ENCODE measurements at places on chromosomes 7 and 10.

DNA sequence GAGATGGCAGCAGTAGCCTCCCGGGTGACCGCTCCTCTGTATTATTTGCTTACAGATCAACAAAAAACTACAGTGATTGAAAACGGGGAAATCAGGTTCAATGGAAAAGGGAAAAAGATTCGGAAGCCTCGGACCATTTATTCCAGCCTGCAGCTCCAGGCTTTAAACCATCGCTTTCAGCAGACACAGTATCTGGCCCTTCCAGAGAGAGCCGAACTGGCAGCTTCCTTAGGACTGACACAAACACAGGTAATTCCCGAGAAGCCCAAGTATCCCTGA, 2.2 kb downstream of the DLX6 start:
- no peak for DNase-seq

DNA sequence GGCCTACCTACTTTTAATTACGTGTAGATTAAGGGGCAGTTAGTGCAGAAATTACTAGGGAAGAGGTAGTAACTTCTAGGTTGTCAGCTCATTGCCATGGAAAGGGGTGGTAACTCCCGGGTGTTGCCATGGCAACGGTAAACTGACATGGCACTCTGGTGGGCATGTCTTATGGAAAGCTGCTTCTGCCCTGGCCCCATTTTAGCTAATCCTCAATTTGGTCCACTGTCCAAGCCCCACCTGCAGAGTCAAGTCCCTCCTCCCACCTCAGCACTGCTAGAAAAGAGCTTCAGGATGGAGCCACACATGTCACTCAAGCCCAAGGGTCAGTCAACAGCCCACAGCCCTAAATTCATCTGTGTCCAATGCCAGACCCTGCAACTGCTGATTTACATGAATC, 7.5 kb upstream of the ZKSCAN1 start:
- no peak for DNase-seq

DNA sequence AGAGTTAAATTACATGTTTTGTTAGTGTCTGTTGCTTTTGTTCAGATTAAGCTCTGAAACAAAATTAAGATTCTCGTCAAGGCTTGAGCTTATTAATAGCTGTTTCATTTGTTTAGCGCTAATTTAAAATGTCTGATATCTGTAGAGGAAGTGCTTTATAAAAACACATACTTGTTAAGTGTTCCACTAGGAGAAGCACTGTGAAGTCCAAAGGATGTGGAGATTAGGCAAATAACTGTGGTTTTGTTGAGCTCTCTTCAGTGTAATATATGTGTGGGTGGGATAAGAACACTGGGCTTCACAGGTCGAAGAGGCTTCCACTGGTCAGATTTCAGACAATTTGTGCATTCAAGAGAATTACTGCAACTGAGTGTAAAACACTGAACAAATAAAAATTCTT, 242.0 kb downstream of the AUTS2 start:
- no peak for DNase-seq

- DNase-seq, result no peak
These were observed 180.6 kb upstream of the CHRM2 start for GRCh38 chr7:136687693-136688322.

DNA sequence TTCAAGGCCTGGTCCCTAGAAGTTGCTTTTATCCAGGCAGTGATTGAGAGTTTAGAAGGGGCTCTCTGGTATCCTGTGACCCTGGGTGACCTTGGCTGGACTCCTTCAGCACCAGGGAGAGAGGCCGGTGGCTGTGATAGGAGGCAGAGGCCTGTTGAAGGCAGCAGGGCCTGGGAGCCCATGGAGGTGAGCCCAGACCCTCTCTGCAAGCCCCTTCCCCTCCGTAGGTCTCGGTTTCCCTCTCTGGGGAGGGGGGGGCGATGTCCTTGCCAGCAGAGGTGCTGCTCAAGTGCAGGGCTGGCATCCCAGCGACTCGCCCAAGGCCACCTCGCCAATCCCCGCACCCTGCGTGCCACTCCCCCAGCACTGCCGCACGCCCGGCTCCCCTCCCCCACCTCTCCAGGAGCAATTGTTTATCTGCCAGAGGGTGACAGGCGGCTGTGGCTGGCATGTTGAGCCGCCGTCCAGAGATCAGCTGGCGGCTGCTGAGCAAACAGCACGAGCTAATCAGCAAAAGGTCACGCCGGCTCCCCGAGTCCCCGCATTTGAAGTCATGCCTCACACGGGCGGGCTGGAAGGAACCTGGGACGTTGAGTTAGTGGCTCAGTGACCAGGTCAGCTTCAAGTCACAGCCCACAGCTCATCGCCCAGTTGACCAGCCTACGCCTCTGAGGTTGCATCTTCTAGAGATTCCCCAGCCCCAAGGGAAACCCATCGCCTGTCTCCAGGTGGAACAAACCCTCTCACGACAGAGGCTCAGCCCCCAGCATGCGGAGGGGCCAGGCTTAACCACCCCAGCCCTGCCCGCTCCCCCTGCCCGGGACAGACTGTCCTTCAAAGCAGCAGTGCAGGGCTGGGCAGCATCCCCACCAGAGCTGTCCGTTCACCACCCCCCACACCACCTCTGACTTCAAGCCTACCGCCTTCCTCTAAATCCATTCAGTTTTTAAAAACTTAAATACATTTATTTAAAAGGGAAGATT, 43.7 kb downstream of the ELFN1 start:
- DNase-seq, result peak; percentile 77

DNA sequence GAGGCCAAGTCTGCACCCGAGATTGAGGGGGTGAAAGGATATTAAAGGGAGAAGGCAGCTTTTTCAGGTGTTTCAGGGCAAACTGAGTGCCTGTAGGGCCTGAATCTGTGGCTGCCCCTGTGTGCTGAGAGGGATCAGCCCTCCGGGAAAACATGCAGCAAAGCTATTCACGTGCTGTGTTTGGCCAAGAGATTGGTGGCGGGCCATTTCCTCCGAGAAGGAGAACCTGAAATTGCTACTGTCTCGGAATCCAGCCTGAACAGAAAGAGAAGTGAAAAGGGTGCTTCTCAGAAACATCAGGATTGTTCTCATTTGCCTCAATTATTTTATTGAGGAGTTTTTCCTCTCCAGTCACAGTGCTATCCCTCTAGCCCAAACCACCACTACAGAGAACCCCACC, 16.0 kb downstream of the GIMAP5 start:
- no peak for DNase-seq

- DNase-seq, result peak; percentile 49
These were observed 567 bp downstream of the GTF2IRD1 start for GRCh38 chr7:74454021-74454924.

GRCh38 chr7:11424006-11424405, 408.0 kb downstream of the THSD7A start:
- no peak for DNase-seq

DNA sequence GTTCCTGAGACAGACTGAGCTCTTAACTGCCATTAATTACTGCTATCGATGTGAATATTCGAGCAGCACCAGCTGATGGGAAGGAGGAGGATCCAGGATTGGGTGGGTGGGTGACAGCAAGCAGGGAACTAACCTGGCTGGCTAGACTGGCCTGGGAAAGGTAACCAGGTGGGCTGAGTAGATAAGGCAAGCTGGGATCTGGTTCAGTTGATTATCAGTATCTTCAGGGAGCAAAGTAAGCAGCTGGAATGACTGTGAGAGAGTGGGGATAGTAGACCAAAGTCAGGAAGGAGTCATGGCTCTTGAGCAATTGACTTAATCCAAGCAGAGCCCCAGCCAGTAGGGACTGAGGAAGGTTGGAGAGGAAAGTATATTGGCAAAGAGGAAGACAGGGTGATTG, 46.9 kb upstream of the KMT2E start:
- no peak for DNase-seq

DNA sequence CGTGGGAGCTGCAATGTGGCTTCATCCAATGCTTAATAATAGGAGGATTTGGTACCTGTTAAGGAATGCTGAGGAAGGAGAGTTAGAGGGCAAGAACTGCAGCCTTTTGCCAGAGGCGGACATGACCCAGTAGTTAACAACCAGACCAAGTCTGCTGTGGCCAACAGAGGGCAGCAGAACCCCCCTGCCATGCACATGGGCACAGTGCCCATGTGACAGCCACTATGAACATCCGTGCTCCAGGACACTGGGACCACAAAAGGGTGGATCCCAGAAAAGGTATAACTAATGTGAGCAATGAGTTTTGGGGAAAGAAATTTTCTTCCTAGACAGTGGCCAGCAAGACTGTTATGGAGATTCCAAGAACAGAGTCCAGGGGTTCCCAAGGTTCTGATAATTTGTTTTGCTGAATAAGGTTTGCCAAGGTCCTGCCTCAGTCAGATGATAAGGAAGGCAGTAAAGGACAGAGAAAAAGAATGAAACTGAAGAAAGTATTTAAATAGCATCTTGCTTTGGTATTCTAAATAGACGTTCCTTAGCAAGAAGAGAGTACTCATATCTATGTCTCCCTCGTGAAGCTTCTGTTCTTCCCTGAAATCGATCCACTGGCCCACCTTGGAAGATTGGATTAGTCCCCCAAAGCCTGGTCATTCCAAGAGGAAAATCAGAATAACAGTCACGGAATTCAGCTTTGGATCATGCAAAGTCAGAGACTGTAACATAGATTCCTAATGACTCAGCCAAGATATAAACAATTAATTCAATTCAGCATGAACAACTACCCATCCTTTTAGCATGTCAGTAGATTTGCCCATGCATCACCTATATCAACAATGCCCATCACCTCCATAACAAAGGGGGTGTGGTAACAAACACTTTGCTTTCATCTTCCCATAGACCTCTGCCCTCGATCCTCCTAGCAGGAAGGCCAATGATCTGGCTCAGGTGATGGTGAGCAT, 56.0 kb downstream of the LGI1 start:
- peak; percentile 32 for DNase-seq

GRCh38 chr7:47576031-47576865, 5.7 kb downstream of the TNS3 start:
- DNase-seq, result no peak

DNA sequence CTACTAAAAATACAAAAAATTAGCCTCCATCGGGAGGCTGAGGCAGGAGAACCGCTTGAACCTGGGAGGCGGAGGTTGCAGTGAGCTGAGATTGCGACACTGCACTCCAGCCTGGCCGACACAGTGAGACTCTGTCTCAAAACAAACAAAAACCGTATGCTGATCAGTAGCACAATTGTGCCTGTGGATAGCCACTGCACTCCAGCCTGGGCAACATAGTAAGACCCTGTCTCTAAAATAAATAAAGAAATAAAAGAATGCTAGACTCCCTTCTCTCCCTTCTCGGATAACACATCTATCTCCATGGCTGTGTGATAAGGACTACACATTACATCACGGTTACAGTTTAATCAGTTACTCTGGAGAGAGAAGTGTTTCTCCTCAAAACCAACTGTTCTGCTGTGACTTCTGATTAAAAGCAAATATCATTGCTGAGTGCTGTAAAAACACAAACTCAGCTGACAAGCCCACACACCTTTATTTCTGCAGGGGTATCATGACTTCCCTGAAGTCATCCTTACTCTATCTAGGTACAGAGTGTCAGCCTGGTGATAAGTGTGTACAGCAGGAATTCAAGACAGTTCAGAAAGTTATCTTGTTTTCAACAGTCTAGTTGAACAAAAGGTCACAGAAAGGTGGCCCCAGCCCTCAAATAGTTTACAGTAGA, 5.3 kb upstream of the ARHGAP19 start:
- no peak for DNase-seq

- DNase-seq, result no peak
These were observed 96.3 kb downstream of the CPXM2 start for GRCh38 chr10:123795196-123795780.

- DNase-seq, result peak; percentile 89
These were observed 1.0 kb downstream of the HSPB1 start for GRCh38 chr7:76303202-76304147.

DNA sequence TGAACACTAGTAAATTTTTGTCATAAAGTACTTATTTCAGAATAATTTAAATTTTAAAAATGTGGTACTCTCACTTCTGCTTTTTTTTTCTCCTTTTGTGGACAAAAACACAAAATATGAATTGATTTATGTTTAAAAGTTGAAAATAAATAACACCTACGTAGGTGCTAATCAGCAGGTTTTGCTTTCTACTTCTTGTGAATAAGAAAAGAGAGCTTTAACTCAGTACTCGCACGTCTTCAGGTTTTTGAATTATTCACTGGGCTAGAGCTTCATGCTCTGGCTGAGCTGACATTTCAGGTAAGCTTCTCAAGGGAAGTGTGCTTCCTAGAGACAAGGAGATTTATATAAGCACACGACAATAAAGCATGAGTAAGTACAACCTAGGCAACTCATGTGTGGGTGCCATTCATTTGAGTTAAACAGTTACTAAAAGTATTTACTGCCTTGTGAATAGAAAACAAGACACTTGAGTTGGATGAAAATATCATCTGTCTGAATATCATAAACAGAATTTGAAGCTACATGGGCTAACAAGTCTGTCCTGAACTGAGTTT, 190.0 kb upstream of the POT1 start:
- DNase-seq, result no peak

GRCh38 chr10:20993389-20993788, 96.3 kb upstream of the NEBL start:
- DNase-seq, result no peak

DNA sequence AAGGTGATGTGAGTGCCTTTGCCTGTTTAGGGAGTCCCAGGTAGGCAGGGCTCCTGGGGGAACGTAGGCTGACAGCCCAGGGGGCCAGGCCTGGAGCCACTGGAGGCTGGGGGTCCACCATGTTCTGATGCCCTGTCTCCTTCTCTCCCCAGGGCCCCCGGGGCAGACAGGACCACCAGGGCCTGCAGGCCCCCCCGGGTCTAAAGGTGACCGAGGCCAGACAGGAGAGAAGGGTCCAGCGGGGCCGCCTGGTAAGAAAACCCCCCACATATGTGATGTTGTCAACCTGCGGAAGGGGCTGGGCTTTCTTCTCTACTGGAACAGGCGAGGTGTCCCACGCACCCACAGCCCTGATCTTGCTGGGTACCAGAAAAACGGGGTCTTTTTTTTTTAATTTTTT, 85.2 kb downstream of the MYL10 start:
- DNase-seq, result no peak

- no peak for DNase-seq
These were observed 89.7 kb downstream of the NKX6-2 start for GRCh38 chr10:132696204-132696603.

GRCh38 chr7:148821422-148821821, 62.7 kb downstream of the EZH2 start:
- no peak for DNase-seq
